Naive B cell (primary cell): ENCODE measurements at places on chromosomes 4 and X. TPM values are rescaled to one million over a fixed set of nuclear protein-coding genes. Genes with fewer than 3 reads are reported as not detected.

The THOC2 gene
- 38.0 TPM for polyA plus RNA-seq

The C4orf51 gene
- not detected for polyA plus RNA-seq

The PDZD11 gene
- polyA plus RNA-seq = 17.3 TPM

The LRCH2 gene
- polyA plus RNA-seq = not detected

The FGA gene
- not detected for polyA plus RNA-seq

The OPRPN gene
- not detected for polyA plus RNA-seq

The ATP6AP1 gene
- 89.1 TPM for polyA plus RNA-seq

The FATE1 gene
- not detected for polyA plus RNA-seq
